Omental fat pad (tissue), 4 donors: ENCODE measurements at places on chromosomes 13 and 19. TPM values are rescaled to one million over a fixed set of nuclear protein-coding genes. Genes with fewer than 3 reads are reported as not detected.
A peak's percentile ranks its signal among the peaks of the same experiment; 100 is the strongest.

DNA sequence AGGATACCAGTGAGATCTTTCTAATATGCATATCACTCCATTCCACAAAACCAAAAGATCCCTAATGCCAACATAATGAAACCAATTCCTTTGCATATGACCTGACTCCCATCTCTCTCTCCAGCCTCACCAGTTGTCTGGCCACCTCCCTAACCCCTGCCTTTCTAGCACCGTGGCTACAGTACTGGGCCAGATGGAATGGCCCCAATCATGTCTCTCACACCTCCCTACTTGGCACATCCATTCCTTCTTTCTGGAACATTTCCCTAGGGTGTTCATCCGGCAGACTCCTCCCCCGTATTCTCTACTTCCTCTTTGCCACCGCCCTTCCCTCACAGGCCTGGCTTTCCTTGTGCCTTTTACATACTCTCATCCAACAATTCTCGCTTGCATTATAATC, 62.0 kb downstream of the GPALPP1 start:
- DNase-seq = no peak

GRCh38 chr19:54389553-54389952, 24.8 kb upstream of the LAIR1 start:
- no peak for DNase-seq

- DNase-seq = no peak
Measured at GRCh38 chr13:40024204-40024966, 368.9 kb downstream of the COG6 start.

GRCh38 chr13:101452519-101453485, at the start of gene ITGBL1:
TSS of gene ITGBL1 (plus strand) at chr13:101452675. CDS start at chr13:101452834, 159 bp downstream.
- no peak for DNase-seq

DNA sequence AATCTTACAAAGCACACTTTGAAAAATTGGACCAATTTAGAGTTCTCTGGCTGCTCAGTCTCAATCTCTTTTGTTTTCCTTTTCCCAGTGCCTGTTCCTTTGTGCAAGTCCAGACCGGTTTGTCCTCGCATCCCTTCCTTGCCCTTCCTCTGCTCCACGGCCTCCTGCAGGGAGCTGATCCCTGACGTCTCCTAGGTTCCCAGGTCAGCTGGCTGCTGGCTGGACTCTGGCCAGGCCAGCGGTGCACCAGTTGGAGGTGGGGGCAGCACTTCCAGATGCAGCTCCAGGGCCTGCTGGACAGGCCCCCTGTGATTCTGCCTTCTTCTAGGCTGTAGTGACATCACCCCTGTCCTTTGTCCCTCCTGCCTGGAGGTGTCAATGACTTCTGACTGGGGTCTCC, 44.0 kb upstream of the KPNA3 start:
- DNase-seq = no peak

DNA sequence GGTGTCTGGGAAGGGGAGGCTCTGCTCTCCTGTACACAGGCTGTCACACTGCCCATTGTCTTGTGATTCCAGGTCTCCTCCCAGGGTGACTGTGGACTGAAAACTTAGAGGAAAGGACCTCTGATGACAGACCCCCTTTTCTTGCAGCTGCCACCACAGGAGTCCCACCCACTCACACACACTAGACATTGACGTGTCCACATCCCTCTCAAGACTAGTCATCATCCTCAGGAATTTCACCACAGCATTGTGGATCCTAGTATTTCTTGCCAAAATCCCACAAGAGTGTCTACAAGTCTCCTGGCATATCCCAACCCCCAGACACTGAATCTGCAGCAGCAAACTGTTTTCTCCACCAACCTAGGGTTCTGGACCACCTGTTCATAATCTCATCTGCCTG, 5.3 kb downstream of the ZNF85 start:
- DNase-seq = no peak

DNA sequence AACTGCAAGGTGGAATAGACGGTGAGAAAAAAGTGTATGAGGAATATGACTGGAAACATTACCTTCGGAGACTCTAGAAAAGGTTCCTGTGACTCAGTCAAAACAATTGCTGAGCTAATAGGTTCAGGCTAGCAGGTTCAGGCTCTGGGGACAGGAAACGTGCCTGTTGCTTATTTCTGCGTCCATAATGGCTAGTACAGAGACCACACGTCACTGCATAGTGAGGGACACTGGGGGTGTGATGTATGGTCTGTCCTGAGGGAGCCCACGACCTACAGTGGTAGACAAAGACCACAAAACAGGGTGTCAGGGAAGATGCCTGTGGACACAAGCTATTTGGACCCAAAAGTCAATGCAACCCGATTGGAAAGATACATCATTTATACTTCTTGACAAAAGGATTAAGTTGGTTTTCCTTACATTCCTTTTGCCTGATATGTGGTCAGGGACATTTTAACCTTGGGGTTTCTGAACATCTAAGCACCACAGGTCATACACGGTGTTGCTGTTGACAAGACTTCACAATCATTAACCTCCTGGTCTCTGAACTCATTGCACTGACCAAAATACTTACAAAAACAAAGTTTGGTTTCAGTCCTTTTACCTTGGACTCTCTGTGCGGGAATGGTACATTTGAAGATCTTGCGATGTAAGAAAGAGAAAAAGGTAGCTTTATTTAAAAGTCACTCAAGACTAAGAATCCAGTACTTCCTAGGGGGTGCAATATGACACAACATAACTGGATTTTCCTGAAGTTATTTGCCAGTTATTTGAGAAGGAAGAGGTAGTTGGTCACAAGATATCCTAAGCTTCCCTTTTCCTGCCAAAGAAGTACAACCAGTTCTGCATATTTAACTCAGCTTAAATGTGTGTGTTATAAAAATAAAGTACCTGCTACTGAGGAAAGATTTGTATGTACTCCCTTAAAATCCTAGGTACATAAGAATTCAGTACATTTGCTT, 20.0 kb downstream of the CRYL1 start:
- DNase-seq = no peak

GRCh38 chr13:49132479-49133002, 87.6 kb upstream of the MLNR start:
- no peak for DNase-seq

DNA sequence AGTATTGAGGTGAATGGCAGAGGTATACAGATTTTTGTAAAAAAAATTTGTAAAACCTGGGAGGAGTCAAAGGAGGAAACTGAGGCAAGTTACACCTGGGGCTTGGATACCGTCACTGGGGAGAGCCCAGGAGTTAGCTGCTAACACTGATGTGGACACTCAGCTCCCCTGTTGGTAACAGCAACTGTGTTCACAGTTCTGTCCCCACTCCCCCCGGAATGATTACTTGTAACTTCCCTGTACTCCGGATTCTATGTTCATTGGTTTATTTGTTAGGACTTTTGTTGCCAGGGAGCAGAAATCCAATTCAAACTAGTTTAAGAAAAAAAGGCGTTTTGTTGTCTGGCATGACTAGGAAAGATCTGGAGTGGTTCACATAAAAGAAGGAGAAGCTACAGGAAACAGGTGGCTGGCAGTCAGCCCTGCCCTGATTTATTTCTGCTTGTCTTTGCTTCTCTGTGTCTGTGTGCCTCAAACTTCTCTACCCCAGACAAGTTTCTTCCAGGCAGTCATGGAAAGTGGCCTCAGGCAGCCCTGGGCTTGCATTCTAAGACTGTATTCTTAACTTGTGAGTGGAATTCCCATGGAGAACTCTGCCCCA, 2.3 kb upstream of the GPR12 start:
- DNase-seq = no peak

DNA sequence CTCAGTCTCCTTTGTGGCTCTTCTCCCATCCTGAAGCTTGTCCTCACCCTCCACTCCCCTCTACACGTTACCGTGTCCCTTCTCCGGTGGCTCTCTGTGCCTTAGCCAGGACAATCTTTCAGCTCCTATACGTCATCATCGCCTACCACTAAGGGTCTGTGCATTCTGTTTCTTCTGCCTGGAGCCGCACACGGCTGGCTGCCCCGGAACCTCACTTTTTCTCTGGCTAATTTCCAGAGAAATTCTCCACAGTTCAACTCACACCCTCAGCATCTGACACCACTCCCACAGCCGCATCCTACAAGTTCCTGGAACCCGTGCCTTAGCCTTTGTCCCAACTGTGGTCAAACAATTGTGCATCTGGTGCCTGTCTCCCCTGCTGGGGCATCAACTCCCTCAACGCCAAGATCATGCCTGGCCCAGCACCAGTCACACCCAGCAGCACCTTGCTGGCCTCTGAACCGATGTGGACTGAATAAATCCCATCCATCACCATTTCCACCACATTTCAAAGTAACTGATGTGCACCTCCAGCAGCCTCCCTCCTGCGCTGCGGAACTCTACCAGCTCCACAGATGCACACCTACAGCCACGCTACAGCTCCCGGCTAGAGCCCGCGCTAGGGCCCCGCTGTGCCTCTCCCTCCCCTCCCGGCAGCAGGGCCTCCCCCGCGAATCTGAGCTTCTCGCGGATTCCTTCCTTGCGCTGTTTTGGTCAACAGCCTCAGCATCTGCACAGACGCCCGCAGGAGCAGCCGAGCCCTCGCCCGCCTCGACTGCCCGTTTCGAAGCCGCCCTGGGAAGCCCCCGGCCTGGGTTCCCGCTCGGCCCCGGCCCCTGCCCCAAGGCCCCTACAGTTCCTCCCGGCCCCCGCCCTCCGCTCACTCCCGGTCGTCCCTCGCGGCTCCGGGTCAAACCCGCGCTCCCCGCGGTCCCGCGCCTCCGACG, 689 bp downstream of the DCUN1D2 start:
- DNase-seq = no peak

GRCh38 chr19:5686647-5687359, 3.3 kb upstream of the RPL36 start:
- DNase-seq = peak; percentile 99

GRCh38 chr19:10871711-10872545, 575 bp downstream of the CARM1 start:
- no peak for DNase-seq

- DNase-seq = no peak
Measured at GRCh38 chr19:33363476-33363875, 10.0 kb upstream of the CEBPG start.

- no peak for DNase-seq
Measured at GRCh38 chr19:16554776-16555175, 12.5 kb upstream of the CHERP start.

DNA sequence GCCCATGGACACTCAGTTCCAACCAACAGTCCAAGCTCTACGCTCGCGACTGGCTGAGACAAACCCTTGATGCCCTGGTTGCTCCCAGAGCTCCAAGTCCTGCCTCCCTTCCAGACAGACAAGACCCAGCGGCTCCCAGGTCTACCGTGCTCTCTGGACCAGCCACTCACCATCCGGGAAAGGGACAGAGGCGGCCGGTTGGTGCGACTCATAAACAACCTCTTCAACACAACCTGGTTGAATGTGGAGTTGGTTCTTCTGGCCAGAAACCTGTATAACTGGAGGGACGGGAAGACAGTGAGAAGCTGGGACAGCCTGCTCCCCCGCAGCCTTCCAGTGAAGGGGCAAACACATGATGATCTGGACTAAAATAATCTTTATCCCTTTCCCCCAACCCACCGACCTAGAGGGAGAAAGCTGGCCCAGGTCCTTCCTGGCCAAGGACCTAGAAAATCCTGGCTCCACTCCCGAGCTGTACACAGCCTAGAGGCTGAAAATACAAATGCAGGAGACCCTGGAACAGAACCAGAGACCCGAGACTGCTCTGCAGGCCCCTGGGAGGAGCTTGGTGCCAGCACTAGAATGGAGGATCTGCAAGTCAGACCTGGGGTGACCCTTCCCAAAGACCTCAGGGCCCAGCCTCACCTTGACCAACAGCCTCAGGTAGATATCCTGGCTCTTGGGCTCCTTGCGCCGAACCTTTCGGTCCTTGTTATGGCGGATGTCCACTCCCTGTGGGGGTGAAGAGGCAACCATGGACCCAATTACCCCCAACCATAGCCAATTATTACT, 1.6 kb downstream of the RPL18 start:
- DNase-seq = no peak

DNA sequence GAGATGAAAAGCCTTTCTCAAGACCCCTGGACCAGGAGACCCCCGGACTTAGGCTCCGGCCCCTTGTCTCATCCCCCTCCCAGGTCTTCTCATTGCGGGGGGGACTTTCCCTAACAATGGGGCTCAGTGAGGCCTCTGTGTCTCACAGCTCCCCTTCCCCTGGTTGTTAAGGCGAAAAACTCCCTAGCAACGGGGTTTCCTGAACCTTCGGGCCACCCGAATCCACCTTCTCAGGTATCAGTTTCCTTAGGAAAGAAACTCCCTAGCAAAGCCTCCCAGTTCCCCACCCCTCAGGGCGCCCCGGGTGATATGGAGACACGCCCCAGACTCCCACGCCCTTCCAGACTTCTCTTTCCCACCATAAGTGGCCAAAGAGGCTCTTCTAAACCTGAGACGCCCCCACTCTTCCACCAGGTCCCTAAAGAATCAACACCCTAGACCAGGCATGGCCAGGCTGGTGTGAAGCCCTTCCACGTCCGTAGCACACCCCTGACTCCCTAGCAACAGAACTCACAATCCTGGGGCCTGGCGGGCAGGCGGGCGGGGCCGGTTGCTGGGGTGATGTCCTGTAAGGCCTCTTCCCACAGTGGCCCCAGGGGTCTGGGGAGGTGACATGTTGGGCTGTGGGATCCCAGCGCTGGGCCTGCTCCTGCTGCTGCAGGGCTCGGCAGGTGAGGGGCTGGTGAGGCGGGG, at the start of gene TMEM190:
TSS of gene TMEM190 (plus strand) at position 586 of the 693 bp plus-strand sequence. CDS start at position 614, 28 bp downstream.
- DNase-seq = no peak

- DNase-seq = no peak
Measured at GRCh38 chr13:36102721-36103120, 28.5 kb downstream of the DCLK1 start.

DNA sequence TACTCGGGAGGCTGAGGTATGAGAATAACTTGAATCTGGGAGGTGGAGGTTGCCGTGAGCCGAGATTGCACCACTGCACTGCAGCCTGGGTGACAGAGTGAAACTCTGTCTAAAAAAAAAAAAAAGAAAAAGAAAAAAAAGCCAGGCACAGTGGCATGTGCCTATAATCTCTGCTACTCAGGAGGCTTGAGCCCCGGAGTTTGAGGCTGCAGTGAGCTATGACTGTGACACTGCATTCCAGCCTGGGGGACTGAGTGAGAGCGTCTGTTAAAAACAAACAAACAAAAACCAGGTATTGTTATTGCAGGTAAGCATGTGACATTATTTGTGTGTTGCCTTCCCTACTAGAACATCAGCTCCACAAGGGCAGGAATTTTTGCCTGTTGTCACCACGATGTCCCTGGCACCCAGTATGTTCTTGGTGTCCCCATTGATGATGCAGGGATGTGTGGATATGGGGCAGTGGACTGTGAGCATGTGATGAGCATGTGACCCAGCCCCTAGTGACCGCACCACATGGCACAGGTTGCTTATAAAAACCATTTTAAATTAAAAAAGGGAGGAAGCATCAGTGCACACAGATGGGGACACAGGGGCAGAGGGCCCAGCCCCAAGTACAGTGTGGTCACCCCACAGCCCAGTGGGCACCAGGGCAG, 1.6 kb upstream of the KANK2 start:
- DNase-seq = no peak

POU4F1 gene
- total RNA-seq = not detected

KCNRG gene
- 0.56 TPM for total RNA-seq

CRB3 gene
- total RNA-seq = 0.82 TPM

NAPSA gene
- not detected for total RNA-seq
